ENCODE measurements at places on chromosomes 2 and 18.

DNA sequence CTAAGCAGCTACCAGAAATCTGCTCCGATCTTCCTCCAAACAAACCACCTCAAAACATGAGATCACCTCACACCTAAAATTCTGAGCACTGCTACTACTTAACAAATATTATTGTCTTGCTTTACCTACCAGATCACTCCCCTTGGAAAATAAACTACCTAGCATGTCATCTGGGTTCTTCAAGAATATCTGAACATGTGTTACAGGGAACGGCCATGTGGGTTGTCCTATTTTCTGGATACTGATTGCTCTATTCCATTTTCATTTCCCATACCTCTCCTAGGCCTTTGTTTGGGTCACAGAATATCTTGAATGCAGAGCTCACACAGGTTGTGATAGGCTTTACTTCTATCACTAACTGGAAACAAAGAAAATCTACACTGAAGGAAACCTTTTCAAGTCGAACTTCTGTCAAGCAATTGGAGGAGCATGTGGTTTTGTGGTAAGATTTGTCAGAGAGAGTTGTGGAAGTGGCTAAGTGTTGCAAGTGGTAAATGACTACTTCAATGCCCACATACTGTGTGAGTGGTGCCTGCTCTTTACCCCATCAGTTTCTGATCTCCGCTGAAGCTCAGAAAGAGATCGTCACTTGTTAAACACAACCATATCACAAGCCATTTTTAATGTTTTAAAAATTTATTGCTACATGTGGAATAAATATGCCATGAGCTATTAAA, 739.1 kb upstream of the ZEB2 start:
- no peak for DNase-seq

DNA sequence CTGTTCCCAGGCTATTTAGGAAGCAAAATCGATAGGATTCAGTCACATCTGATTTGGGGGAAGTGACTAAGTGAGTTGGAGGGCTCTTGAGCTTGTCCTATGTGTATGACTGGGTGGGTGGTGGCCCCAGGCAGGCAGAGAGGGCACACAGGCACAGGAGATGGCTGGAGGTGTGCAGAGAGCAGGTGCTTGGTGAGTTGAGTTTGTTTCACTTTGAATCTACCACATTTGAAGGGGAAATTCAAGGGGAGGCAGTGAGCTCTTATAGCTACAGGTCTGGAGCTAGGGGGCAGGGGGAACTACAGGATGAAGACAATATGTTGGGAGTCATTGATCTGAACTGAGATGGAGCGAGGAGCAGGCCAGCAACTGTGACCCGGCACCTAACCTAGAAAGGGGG, 42.5 kb upstream of the TMEM200C start:
- no peak for DNase-seq

GRCh38 chr2:134023854-134024253, 230.0 kb upstream of the MGAT5 start:
- DNase-seq, result no peak

DNA sequence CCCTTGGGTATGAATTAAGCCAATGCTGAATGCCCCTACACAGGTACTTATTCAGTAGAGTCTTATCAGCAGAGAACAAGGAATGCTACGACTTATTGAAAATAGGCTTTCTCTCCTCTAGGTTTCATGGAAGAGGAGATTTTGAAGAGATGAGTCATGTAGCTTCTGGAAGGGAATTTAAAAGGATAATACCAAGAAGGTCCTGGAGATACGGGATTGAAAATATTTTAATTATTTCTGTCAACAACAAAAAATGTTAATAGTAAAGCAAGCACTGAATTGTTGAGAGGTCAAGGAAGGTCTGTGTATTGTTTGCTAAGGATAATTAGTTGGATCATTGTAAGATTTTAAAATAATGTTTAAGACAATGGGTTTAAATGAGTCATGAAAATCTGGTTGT, 293.0 kb upstream of the SPHKAP start:
- DNase-seq, result no peak

GRCh38 chr2:221767106-221768012, 195.3 kb upstream of the EPHA4 start:
- DNase-seq, result no peak

DNA sequence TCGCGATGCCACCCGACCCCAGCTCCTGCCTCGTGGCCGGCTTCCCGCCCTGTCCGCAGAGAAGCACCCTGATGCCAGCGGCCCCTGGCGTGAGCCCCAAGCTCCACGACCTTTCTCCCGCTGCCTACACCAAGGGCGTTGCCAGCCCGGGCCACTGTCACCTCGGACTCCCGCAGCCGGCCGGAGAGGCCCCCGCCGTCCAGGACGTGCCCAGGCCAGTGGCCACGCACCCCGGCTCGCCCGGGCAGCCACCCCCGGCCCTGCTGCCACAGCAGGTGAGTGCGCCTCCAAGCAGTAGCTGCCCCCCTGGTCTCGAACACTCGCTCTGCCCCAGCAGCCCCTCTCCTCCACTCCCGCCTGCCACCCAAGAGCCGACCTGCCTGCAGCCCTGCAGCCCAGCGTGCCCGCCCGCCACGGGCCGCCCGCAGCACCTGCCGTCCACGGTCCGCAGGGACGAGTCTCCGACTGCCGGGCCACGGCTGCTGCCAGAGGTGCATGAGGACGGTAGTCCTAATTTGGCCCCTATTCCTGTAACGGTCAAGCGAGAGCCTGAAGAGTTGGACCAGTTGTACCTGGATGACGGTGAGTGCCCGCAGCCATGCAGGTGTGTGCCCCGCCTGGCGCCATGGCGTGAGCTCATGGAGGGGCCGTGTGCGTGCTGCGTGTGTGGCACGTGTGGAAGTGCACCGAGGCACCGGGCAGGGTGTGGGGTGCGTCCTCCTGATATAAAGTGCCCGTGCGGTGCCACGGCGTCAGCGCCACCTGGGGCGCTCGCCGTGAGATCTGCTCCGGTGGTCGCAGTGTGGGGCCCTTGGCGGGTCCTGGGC, 90.8 kb downstream of the NFATC1 start:
- DNase-seq, result no peak

DNA sequence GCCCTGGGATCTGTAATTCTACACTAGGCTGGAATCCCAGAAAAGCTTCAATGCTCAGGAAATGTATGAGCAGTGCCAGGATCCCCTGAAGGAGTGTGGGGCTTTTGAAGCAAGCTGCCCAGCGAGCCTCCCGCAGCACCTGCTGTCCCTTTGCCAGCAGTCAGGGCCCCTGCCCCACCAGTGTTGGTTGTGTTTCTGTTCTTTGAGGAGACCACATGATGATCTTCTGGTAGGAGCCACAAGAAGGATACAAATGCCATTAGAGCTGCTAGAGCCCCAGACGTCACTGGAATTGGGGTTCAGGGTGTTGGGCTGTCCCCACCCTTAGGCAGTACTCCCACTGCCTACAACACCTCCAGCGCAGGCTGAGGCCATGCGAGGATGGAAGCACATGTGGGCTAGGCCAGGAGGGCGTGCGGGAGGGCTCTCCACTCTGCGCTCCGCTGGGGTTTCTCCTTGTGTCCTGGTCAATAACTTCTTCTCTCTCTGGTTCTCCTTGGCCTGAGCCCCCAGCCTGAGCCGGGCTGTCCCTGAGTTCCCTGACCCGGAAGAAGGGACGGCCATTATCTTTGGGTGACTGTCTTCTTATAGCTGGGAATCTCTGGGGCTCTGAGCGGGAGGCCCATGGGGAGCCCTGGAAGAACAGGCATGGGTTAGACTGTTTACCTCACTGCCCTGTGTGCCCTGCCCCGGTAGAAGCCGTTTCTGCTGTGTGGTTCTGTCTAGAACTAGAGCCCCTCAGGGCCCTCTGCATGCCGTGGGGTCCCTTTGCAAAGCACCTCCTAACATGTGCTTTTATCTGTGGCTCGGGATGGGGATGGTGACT, 73.9 kb downstream of the LRRFIP1 start:
- DNase-seq, result no peak

GRCh38 chr2:200310545-200310971, 4.1 kb downstream of the SPATS2L start:
- no peak for DNase-seq

GRCh38 chr2:611519-611918, 65.7 kb downstream of the TMEM18 start:
- DNase-seq, result no peak

DNA sequence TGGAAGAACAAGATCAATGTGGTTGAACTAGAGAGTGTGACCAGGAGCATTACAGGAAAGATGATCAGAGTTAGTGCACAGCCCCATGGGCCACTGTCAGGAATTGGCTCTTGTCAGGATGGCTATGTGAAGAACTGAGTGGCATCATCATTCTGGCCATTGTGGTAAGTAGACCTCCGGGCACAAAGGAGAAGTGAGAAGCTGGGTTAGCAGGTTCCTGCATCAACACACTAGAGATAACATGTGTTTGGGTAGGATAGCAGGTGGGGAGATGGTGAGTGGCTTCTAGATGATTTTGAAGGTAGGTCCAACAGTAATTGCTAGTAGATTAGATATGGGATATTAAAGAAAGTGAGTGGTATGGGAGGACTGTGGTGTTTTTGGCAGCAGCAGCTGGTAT, 408.2 kb downstream of the TSN start:
- no peak for DNase-seq

GRCh38 chr2:230447036-230447435, 31.0 kb downstream of the SP100 start:
- no peak for DNase-seq

DNA sequence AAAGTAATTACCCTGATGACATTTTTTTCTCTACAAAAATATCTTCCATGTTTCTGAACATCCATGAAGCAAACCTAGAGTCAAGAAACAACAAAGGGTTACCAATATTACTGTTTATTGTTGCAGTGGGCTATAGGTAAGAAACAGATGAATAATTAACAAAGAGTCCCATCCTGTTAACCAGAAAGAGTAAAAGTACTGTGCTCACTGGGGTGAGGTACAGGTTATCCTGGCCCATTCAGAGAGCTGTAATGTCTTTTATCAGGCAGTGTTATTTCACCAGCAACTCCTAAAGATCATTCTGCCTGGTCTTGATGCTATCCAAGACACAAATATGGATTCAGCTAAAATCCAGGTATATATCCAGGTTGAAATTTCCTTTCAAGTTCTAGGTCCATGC, 754.9 kb downstream of the SATB2 start:
- no peak for DNase-seq

GRCh38 chr2:2704428-2705090, 373.5 kb upstream of the MYT1L start:
- DNase-seq, result no peak

GRCh38 chr18:36757081-36757480, 71.7 kb downstream of the TPGS2 start:
- DNase-seq, result no peak

DNA sequence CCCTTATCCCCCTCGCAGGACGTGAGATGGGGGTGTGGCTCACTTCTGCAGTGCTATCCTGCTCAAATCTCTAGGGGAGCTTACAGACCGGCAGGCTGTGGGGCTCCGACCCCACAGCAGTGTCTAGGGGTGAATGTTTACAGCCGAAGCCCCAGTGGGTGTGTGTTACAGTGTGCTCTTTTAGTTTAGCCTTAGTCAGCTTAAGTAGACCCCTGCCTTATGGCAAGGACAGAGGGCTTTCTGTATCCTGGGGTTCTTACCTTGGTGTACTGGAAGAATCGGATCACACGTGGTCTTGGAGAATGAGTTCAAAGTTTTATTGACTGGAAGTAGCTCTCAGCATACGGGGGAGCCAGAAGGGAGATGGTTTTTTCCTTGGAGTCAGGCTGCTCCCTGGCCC, 348.2 kb upstream of the GYPC start:
- DNase-seq, result no peak

- no peak for DNase-seq
These were observed 69.9 kb downstream of the INPP5D start for GRCh38 chr2:233130024-233130423.

DNA sequence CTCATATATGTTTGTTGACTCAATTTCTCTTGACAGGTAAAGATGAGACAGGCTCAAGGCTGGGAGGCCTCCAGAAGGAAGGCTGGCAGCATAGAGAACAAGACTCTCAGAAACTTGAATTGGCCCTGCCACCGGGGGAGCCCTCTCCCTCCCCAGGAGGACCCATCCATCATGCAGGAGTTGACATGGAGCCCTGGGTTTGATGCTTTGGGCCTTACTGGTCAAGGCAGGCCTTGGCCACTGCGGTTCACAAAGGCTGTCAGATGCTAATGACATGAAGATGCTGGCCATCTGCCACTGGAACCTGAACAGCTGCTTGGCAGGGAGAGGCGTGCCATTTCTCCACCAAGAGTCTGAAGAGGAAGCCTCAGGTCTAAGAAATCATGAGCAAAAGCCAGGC, 193.6 kb downstream of the MTCL1 start:
- no peak for DNase-seq

DNA sequence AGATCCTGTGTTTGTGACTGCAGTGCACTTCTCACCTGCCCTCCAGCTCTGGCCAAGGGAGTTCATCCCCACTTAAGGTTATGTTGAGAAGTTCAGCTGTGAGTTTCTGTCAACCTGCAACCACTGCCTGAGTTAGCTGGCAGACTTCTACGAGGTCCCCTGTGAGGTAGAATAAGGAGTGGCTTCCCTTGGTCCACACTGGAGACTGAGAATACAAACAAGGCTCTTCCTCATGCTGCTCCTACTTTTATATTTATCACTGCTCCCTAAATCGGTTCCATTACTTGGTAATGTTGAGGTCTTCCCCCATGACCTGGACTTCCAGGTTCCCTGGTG, 353.2 kb upstream of the CWC22 start:
- no peak for DNase-seq

DNA sequence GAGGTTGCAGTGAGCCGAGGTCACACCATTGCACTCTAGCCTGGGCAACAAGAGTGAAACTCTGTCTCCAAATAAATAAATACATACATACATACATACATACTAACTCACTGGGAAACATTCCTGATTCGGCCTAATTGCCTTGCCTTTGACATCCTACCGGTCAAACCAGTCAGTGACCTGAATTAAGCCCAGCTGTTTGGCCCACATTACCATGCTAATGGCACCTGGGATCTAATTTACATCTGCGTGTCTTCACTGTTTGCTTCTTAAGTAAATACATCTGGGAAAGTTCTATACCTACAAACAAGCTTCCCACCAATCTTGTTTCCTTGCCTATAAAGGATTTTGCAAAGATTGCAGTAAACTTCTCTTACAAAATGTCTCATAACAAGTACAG, 230.2 kb upstream of the ZC3H15 start:
- no peak for DNase-seq

GRCh38 chr2:60353863-60354262, 199.6 kb downstream of the BCL11A start:
- DNase-seq, result no peak

DNA sequence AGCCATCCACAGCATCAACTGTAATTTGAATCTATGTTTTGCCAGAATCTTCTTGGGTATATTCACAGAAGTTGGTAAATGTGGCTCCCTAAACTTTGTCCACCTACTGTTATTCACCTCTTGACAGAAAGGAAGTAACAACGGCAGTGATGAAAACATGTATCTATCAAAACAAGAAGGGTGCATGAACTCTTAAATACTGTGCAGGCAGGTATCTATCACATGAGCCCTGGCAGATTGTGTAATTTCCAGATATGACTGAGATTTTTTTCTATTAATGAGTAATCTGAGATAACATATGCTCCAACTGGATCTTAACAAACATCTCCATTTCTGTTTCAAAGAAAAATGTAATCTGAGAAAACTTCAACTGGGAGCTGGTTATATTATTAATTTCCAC, 36.6 kb downstream of the SFT2D3 start:
- no peak for DNase-seq

Measured in stimulated activated naive CD4-positive, alpha-beta T cell treated with Interleukin-2 at 50 U/mL for 16 hours (primary cell).